Esophagus mucosa (tissue), 1 donor: ENCODE measurements at places on chromosomes 4 and X. TPM values are rescaled to one million over a fixed set of nuclear protein-coding genes. Genes with fewer than 3 reads are reported as not detected.

ERVMER34-1 gene
- 5.1 TPM for total RNA-seq

MAGEB18 gene
- not detected for total RNA-seq

DNA sequence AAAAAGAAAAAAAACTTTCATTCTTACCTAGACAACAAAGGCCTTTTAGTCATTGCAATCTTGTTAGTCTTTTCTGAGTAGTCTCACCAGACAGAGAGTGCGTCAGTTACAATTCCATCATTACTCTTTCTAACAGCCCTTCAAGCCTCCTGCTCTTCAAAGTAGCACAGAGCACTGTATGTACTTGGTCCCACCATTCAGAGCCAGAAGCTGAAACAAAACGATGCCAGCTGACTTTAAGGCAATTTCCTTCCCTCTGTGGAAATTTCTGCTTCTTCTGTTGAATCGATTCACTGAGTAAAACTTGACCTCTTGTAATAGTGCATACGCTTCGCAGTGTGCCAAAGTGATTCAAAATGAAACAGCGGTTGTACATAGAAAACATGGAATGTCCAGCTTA, 57.7 kb upstream of the TENM3 start:
- no peak for ATAC-seq

DNA sequence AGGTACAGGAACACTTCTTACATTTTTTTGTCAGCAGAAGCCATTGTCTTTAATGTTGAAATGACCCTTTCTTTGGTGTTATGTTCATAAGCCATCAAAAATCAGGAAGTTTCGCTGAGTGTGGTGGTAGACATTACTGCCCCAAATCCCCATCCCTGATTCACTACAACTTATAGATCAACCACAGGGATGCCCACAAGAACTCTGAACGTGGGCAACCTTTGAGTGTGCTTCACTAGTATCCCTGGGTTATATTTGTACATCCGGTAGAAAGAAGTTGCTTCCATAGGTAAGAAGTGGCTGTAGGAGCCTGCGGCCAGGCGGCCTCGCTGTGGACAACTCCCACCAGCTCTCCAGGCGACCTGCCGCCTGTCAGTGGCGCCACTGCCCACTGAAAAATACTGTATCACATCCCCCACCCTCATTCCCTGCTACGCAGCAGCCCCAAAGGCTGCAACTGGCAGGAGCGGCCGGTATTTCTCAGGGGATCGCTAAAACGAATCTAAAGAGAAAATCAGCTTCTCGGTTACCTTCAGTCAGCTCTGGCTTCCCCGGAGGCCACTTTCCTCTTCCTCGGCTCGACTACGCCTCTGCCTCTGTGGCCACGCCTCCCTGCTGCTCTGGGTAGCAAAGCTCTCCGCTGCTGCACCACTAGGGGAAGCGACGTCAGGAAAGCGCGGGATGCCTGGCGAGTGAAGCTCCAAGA, 13.9 kb upstream of the ETDC start:
- no peak for ATAC-seq

- no peak for ATAC-seq
Measured at GRCh38 chr4:123984886-123985285, 588.3 kb downstream of the SPRY1 start.

DNA sequence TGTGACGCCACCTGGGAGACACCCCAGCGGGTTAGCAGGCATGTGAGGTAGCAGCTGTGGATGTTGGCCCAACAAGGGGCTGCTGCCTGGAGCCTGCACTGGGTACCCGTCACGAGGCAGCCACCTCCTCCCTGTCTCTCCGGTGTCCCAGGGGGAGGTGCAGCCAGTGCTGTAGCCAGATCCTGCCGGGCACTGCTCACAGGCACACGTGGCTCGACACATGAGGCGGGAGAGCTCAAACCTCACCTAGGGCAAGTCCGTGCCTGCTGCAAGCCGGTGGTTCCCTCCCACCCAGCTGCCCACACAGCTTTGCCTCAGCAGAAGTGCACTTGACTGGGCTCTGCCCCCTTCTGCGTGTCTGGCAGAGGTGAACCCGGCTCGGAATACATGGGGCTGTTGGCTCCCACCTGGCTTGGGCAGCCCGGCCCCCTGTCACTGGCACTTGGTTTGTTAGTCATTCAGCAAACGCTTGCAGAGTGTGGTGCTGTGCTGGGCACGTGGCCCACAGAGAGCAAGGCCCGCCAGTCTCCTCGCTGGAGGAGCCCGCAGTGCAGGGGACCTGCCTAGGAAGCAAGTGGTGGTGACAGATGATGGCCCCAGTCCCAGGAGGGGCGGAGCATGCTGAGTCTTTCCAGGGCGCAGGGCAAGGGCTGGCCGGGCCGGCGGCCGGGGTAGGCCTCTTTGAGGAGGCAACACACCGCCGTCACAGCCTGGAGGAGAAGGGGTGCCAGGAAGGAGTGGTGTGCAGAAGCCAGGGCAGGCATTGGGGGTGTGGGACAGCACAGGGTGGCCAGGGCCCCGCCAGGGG, 10.1 kb upstream of the SH3TC1 start:
- peak; percentile 88 for ATAC-seq

PRSS12 gene
- 5.7 TPM for total RNA-seq

- no peak for ATAC-seq
Measured at GRCh38 chrX:23436875-23437274, 102.2 kb downstream of the PTCHD1 start.

SPANXN4 gene
- not detected for total RNA-seq

DNA sequence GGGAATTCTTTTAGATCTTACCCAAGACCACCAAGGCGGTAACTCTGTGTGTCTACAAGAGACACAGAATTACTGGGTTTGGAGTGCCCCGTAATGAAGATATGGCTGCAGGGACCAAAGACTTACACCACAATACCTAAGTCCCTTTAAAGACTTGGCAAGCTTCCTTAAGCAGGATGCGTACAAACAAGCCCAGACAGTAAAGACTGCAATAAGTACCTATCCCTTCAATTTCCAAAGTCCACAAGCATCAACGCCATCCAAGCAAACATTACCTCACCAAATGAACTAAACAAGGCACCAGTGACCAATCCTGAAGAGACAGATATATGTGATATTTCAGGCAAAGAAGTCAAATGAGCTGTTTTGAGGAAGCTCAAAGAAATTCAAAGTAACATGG, 42.3 kb upstream of the RNF128 start:
- ATAC-seq: peak; percentile 52

GRCh38 chrX:135596495-135596894, 76.0 kb downstream of the INTS6L start:
- peak; percentile 67 for ATAC-seq

GRCh38 chr4:141890279-141890678, 253.9 kb downstream of the IL15 start:
- ATAC-seq: no peak

- ATAC-seq: no peak
Measured at GRCh38 chrX:30576881-30577280, 685 bp downstream of the TASL start.

DNA sequence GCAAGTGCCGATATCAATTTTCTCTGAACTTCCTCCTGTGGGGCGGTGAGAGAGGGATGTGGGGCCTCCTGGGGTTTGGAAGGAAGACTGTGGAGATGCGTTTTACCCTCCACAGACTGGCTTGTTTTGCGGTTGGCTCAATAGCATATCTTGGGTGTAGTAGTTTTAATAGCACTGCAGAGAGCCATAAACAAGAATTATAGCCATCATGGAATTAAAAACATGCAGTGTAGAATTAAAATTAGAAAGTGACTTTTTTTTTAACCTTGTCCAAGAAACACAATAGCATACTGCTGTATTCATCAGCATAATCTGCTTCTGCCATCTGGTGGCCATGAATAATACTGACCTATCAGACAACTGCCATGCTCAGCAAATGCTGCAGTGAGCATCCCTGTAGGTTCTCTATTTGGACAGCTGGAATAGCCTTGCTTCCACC, 47.3 kb upstream of the SCML1 start:
- ATAC-seq: peak; percentile 79
